Activated naive CD8-positive, alpha-beta T cell treated with anti-CD3 and anti-CD28 coated beads, Interleukin-2, amount 10 ng/mL, durations not matched to agents 7 days and 5 days (primary cell): ENCODE measurements at places on chromosomes 1 and 21. TPM values are rescaled to one million over a fixed set of nuclear protein-coding genes. Genes with fewer than 3 reads are reported as not detected.

DNA sequence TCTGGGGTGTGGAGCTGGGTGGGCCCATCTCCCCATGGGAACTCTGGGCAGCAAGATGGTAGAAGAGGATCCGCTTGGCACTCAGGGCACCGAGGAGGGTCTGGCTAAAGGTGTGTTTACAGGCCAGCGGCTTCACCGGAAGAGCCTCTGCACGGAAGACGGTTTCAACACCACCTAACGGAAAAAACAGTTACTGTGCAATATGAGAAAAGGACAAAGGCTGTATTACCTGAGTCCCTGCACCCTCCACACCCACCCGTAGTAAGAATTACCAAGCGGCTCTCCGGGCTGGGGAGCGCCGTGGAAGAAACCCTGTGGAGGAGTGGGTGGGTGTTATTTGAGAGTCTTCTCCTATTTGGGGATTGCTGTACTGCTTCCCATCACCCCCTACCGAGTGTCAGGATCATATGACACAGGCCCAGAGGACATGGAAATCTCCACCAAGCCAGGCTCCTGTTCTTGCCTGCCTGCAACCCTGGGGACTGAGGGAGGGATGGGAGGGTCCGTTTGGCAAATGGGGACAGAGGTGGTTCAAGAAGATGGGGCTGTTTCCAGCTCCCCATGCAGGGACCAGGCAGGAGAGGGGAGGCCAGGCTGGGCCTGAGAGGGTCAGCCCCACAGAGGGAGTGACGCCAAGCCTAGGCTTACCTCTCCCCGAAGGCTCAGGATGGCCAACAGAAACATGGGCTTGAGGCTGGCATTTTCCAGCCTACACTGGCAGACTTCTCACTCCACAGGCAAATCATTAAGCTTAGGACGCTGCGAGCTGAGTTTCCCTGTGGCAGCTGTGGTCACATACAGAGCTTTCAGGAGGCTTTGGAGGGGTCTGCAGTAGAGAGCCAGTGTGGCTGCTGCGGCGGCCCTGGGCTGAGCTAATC lies 203.5 kb upstream of the TMEM51 start:
- no peaks in the 10 kb centered on the region for H3K36me3 ChIP-seq
- no peaks in the 10 kb centered on the region for H3K4me1 ChIP-seq
- peaks cover 3% of the 10 kb centered on the region for H3K27me3 ChIP-seq
- no peak overlapping the region for H3K27ac ChIP-seq

Gene RHCE
- 0.17 TPM for total RNA-seq

Gene GBP1
- total RNA-seq: 160 TPM

DNA sequence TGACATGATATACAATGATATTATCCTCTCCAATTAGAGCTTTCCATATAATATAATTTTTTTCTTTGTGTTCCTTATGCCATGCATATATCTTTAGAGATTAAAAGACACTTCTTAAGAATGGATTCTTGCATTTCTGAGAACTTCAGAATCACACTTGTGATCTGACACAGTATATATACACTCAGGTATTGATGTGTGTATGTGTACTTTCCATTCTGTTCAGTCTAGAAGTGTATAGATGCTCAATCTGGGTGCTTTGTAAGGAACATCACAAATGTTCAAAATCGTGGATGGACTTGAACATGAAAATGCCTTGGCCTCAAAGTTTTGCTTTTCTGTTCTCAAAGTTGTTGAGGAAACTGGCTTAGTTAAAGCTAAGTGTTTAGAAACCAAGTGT lies 102.7 kb downstream of the FGGY start:
- no peaks in the 10 kb centered on the region for H3K27me3 ChIP-seq
- no peak for DNase-seq
- peaks cover 21% of the 10 kb centered on the region for H3K4me1 ChIP-seq
- peaks cover 2% of the 10 kb centered on the region for H3K36me3 ChIP-seq

GRCh38 chr21:29190923-29191331 lies 60.5 kb downstream of the MAP3K7CL start:
- H3K27ac ChIP-seq: no peak overlapping the region
- H3K27me3 ChIP-seq: no peaks in the 10 kb centered on the region
- peaks cover 11% of the 10 kb centered on the region for H3K4me1 ChIP-seq
- H3K36me3 ChIP-seq: no peaks in the 10 kb centered on the region

Gene MTARC1
- not detected for total RNA-seq

GRCh38 chr1:237042892-237043576 lies 1.1 kb downstream of the RYR2 start:
- no peak overlapping the region for H3K4me3 ChIP-seq
- no peaks in the 10 kb centered on the region for H3K36me3 ChIP-seq
- peaks cover 49% of the 10 kb centered on the region for H3K27me3 ChIP-seq
- H3K27ac ChIP-seq: peak overlapping the region; percentile 23

GRCh38 chr1:223008808-223009207 lies 134.2 kb downstream of the TLR5 start:
- H3K27me3 ChIP-seq: peaks cover 16% of the 10 kb centered on the region
- H3K36me3 ChIP-seq: peaks cover 1% of the 10 kb centered on the region
- no peaks in the 10 kb centered on the region for H3K4me1 ChIP-seq
- H3K4me3 ChIP-seq: no peak overlapping the region

Gene KPNA6
- total RNA-seq: 63.8 TPM

DNA sequence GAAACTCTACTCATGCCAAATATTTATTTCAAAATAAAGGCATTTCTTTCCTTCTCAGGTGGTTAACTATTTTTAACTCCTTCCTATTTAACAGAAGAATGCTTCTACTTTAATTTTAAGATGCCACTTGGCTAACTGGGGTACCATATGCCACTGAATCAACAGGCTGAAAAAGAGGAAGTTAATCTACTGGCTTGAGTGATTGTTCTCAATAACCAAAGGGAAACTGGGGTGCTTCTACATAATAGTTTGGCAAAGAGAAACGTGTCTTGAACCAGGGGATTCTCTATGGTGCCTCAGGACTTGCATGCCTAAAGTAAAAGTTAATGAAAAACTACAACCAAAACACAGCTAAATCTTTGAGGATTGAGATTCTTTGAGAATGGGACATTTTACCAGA lies 142.6 kb downstream of the DENND1B start:
- no peak for DNase-seq
- no peaks in the 10 kb centered on the region for H3K27me3 ChIP-seq
- no peak overlapping the region for H3K4me3 ChIP-seq
- H3K27ac ChIP-seq: no peak overlapping the region

- H3K36me3 ChIP-seq: no peaks in the 10 kb centered on the region
- no peaks in the 10 kb centered on the region for H3K27me3 ChIP-seq
- no peak for DNase-seq
- H3K27ac ChIP-seq: no peak overlapping the region
- H3K4me1 ChIP-seq: no peaks in the 10 kb centered on the region
Measured at GRCh38 chr1:31084782-31085569, 19.5 kb upstream of the PUM1 start.

GRCh38 chr1:185398022-185398421 lies 81.0 kb upstream of the IVNS1ABP start:
- H3K36me3 ChIP-seq: peaks cover 24% of the 10 kb centered on the region
- H3K4me3 ChIP-seq: no peak overlapping the region
- no peak for DNase-seq
- peaks cover 15% of the 10 kb centered on the region for H3K4me1 ChIP-seq
- H3K27ac ChIP-seq: no peak overlapping the region

Gene PTPN14
- 0.09 TPM for total RNA-seq

Gene NUDT4B
- not detected for total RNA-seq

Gene GRHL3
- not detected for total RNA-seq

DNA sequence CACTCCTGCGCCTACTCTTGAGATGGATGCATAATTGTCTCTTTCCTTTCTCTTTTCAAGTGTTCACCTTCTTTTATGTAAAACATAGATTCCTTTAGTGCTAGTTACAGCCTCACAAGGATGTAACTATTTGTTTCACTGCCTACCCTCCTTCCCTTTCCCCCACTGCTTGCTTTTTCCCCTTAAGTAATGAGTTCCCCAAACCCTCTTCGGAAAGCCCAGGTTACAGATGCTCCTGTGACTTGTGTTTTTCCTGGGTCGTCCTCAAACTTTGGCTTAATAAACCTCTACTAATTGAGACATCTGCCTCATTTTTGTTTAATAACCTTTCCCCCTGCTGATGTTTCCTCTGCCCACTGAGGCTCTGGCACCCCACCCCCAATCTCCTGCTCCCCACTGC lies 39.2 kb downstream of the C21orf91 start:
- peak overlapping the region; percentile 59 for H3K4me3 ChIP-seq
- DNase-seq: no peak
- H3K27me3 ChIP-seq: no peaks in the 10 kb centered on the region
- peak overlapping the region; percentile 88 for H3K27ac ChIP-seq
- H3K4me1 ChIP-seq: peaks cover 71% of the 10 kb centered on the region

Gene CYP4Z1
- not detected for total RNA-seq

Gene GJB3
- not detected for total RNA-seq

DNA sequence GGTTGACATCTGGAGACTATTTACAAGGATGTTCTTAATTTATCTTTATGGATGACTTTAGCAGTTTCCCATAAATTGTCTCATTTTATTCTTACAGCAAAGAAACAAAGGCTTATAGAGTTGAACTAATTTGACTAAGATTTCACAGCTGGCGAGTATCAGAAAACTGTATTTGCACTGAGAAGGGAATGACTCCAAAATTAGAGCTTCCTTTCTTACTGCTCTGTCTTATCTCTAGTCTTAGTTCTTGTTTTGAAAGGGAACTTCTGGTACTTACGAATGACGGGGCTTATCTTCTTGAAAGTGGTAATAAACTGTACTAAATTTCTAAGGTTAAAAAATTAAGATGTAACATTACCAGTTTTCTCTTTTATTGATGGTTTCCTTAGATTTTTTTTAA lies 13.6 kb downstream of the CNST start:
- no peak overlapping the region for H3K27ac ChIP-seq
- peaks cover 24% of the 10 kb centered on the region for H3K36me3 ChIP-seq
- no peak for DNase-seq
- H3K27me3 ChIP-seq: no peaks in the 10 kb centered on the region
- peaks cover 30% of the 10 kb centered on the region for H3K4me1 ChIP-seq

Gene NLRP3
- 7.0 TPM for total RNA-seq

DNA sequence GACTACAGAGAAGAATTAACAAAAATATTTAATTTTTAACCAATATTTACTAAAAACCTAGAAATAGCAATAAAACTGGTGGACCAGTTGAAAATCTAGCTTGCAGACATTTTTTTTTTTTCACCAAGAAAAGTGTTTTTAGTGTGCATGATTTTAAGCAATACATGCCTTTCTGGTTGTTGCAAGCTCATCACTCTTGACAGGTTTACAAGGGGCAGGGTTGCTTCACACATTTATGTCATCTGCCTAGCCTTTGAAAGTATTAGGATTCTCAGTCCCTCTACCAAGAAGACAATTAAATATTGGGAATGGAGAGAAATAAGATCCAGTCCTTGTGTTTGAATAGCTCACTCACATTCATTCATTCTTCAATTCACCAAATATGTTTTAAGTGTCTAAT lies 53.8 kb upstream of the LYPLAL1 start:
- no peaks in the 10 kb centered on the region for H3K27me3 ChIP-seq
- no peak overlapping the region for H3K4me3 ChIP-seq
- no peaks in the 10 kb centered on the region for H3K4me1 ChIP-seq
- no peak for DNase-seq
- no peaks in the 10 kb centered on the region for H3K36me3 ChIP-seq

Gene KRTAP22-2
- total RNA-seq: not detected

GRCh38 chr1:217539510-217539909 lies 91.4 kb downstream of the GPATCH2 start:
- no peaks in the 10 kb centered on the region for H3K4me1 ChIP-seq
- no peak overlapping the region for H3K4me3 ChIP-seq
- no peak for DNase-seq
- no peaks in the 10 kb centered on the region for H3K36me3 ChIP-seq
- no peak overlapping the region for H3K27ac ChIP-seq

Gene KRTAP13-2
- total RNA-seq: not detected

- DNase-seq: no peak
- H3K4me1 ChIP-seq: no peaks in the 10 kb centered on the region
- H3K36me3 ChIP-seq: peaks cover 67% of the 10 kb centered on the region
- no peaks in the 10 kb centered on the region for H3K27me3 ChIP-seq
- H3K4me3 ChIP-seq: no peak overlapping the region
- H3K27ac ChIP-seq: no peak overlapping the region
Measured at GRCh38 chr21:38817371-38818324, 11.9 kb downstream of the ETS2 start.

DNA sequence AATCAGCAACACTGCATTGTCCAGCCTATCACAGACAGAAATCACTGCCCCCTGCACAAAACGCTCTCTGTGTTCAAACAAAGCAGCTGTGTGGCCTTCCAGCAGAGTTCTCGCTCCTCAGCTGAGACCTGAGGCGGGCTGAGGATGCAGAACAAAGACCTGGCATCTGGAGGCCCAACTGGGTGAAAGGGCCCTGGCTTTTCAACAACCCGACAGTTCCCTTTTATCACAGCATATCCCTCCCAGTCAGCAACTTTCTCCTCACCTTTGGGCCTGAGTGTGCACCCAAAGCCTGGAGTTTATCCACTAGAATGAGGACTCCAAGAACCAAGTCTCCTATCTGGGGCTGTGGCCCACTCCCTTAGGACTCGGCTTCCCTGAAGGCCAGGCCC lies 42.6 kb upstream of the A3GALT2 start:
- no peaks in the 10 kb centered on the region for H3K36me3 ChIP-seq
- no peaks in the 10 kb centered on the region for H3K27me3 ChIP-seq
- peaks cover 11% of the 10 kb centered on the region for H3K4me1 ChIP-seq
- no peak for DNase-seq
- no peak overlapping the region for H3K27ac ChIP-seq

Gene PRKCZ
- 24.4 TPM for total RNA-seq

DNA sequence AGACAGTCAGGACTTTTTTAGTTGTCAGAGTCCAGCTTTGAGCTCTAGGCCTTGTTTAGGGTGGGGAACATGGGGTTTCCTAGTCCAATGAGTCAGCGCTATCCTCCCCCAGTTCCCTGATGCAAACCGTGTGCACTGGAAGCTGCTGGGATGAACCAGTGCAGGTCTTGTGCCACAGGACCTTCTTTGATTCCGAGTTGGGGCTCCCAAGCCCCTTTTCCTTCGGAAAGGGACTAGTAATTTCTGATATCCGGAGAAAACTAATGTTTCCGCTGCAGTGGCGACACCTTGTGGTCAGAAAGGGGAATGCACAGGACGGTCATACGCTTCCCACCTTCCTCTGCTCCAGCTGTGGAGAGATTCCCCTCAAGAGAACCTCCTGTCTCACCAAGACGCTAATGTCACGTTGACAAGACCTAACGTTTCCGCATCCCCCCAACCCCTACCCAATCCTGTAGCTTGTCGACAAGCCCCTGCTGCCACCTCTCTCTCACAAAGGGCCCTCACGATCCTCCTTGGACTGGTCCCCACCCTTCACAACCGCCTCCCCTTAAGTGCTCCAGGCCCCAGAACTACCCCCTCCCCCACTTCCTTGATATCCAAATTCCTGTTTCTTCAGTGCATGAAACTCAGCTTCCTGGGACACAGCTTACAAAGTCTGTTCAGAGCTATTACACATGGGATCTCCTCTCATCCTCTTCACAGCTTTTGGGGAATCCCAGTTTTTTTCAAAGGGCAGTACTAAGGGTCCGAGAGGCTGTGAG lies 30.9 kb downstream of the GPA33 start:
- no peaks in the 10 kb centered on the region for H3K36me3 ChIP-seq
- peak; percentile 75 for DNase-seq
- H3K27ac ChIP-seq: peak overlapping the region; percentile 43
- peaks cover 14% of the 10 kb centered on the region for H3K4me1 ChIP-seq
- peak overlapping the region; percentile 8 for H3K4me3 ChIP-seq

GRCh38 chr1:1302951-1303509 lies 4.7 kb downstream of the ACAP3 start:
- H3K36me3 ChIP-seq: no peaks in the 10 kb centered on the region
- H3K4me3 ChIP-seq: no peak overlapping the region
- DNase-seq: no peak

Gene DYRK3
- total RNA-seq: 2.7 TPM
